ENCODE measurements at places on chromosomes 2 and 18. TPM values are rescaled to one million over a fixed set of nuclear protein-coding genes. Genes with fewer than 3 reads are reported as not detected.

Gene CERKL
- not detected for total RNA-seq

Gene LOXL3
- total RNA-seq: 0.85 TPM

Gene SCN7A
- total RNA-seq: not detected

Gene FKBP7
- total RNA-seq: 14.0 TPM

Gene ELMOD3
- total RNA-seq: 10.0 TPM

Gene RAPGEF4
- total RNA-seq: 30.5 TPM

Gene REEP1
- 13.4 TPM for total RNA-seq

Gene NEURL3
- 0.51 TPM for total RNA-seq

Gene CFAP210
- not detected for total RNA-seq

Gene CTAGE1
- total RNA-seq: not detected

Gene REG3G
- not detected for total RNA-seq

Gene UGT1A3
- not detected for total RNA-seq

Gene EFR3B
- total RNA-seq: 1.3 TPM

Gene CPO
- total RNA-seq: not detected

Gene TMEFF2
- 0.05 TPM for total RNA-seq

Gene POTEI
- 0.51 TPM for total RNA-seq

Gene TCF4
- 474 TPM for total RNA-seq

Gene AQP12B
- total RNA-seq: not detected

Gene TUBA3E
- total RNA-seq: not detected

Gene CCDC68
- 2.1 TPM for total RNA-seq

Gene SATB2
- 0.85 TPM for total RNA-seq

Gene PDE1A
- 3.0 TPM for total RNA-seq

Gene DNAH6
- total RNA-seq: under 0.01 TPM

Gene CFAP221
- not detected for total RNA-seq

Gene CTIF
- total RNA-seq: 18.0 TPM

Gene ATOH8
- total RNA-seq: 58.4 TPM

Data from dermis blood vessel endothelial cell (primary cell).